T-helper 2 cell (primary cell): ENCODE measurements at places on chromosomes 4 and X.

DNA sequence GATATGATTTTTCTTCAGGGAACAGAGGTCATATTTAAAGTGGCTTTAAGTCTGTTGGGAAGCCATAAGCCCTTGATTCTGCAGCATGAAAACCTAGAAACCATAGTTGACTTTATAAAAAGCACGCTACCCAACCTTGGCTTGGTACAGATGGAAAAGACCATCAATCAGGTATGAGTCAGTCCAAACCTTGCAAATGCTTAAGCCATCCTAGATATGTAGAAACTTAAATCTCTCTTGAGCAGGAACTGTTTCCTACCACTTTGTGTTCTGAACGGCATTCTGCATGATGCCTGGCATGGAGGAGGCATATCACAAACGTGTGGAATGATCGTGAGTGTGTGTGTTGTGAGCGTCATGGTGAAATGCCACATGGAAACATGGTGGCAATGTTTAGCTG lies 164.8 kb downstream of the PTTG2 start:
- no peak for DNase-seq

DNA sequence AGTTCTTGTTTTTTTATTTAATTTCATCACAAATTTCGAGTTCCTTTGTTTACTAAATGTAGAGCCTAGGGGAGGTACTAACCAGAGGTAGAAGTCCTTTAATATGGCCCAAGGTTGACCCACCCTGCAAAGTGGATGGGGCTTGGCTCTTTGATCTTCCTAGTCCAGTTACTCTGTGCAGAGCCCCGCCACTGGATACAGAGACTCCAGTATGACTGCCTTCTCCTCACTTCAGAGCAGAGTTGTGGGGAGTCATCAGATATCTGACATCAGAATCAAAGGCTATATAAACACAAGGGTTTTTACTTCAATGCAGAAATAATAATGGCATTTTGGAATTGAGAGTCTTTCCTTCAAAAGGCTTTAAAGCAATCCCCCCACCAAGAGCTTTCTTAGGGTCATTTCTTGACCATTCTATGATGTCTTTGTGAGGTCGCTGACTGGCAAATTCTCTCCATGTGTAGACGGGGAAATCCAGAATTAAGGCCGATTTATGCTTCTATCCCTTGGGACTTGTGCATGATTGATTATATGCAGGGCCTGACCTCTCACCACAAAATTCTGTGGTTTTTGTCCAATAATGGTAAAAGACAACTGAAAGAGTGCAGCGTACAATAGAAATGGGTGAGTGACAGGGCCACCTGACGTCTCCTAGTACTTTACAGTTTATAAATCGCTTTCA lies 88.3 kb upstream of the CITED1 start:
- DNase-seq, result no peak

DNA sequence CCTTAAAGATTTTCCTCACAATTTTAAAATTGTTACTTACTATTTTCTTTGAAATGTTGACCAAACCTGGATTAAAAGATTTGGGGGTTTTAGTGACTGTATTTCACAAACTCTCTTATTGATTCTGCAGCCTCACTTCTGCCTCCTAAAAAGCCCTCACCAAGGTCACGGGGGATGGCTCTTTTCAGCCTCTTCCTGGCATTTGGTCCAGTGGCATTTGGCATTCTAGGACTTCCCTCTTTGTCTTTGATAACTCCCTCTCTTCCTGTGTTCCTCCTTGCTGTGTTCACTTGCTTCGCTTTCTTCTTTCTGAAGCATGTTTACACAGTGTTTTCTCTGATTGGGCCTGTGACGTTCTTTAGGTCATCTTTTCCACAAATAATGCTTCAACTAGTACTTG lies 21.5 kb downstream of the PKD2 start:
- DNase-seq, result no peak

- no peak for DNase-seq
Measured at GRCh38 chr4:4868040-4868757, 8.7 kb downstream of the MSX1 start.

GRCh38 chr4:10671366-10671765 lies 13.2 kb downstream of the CLNK start:
- DNase-seq, result no peak

DNA sequence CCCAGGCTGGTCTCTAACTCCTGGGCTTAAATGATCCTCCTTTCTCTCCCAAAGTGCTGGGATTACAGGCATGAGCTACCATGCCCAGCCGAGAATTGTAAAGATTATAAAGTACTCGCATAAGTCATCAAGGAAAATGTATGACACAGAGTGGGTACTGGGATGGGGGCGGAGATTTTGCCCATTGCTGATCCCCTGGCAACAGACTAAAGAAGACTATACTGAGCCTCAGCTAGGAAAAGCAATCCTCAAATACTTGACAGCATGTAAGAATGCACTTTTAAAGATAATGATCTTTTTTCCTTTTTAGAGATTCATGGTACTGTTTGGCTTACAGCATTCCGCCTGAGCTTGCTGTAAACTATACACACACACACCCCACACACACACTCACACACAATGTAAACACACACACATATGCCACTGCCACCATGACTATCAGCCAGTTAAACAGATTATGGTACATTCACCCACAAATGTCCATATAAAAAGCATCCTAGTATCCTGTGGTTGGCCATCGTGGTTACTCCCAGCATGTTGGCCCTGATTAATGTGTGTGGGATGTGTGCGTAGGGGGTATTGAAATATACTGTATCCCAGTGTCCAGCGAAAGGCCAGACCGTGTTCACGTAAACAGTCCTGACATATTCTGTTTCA lies 113.0 kb downstream of the AMELX start:
- no peak for DNase-seq

GRCh38 chr4:3234171-3235029 lies 14.6 kb upstream of the MSANTD1 start:
- no peak for DNase-seq

DNA sequence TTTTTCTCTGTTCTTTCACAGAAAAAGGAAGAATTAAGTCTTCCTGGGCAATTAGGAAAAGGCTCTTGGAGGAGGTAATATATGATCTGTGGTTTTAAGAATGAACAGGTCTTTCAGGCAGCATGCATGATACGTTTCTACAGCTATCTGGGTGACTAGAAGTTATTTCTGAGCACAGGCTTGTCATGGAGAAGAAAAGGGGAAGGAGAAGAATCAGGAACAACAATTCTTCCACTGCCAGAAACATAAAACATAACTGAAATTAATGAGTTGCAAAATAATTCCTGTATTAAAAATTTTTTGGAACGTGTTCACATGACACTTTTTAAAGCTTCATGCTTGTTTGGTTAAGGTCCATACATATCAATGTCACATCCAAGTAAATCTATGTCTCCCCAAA lies 17.7 kb upstream of the STIM2 start:
- no peak for DNase-seq

DNA sequence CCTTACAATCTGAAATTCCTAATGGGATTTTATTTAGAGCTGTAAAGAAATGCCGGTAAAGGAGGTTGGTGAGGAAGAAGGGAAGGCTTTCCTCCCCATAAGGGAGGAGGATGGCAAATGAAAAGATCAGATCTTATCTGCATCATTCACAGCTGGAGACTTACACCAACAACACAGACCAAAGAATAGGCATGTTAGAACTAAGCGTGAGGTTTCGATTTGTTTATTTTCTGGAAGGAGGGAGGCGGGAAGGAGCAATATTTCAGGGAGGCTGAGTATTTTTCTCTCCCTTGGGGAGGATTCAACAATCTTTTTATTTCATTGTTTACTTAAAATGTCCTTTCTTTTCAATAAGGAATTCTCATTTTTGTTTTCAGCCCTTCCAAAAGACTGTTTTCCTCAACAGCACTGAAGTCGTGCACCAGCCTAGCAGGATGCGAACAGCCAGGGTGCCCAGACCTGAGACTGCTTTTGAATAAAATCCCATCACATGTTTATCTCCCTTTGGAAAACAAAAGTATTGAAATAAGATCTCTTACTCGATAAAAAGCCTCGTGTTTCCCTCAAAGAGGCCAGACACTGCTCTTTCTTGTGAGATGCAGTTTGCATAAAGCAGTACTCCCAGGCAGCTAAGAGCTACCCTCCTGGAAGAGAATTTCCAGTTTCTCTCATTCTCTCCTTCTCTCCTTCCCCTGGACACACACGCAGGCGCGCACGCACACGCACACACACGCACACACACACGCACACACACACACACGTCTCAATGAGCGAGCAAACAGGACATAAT lies 236.1 kb downstream of the MGST2 start:
- DNase-seq, result no peak

DNA sequence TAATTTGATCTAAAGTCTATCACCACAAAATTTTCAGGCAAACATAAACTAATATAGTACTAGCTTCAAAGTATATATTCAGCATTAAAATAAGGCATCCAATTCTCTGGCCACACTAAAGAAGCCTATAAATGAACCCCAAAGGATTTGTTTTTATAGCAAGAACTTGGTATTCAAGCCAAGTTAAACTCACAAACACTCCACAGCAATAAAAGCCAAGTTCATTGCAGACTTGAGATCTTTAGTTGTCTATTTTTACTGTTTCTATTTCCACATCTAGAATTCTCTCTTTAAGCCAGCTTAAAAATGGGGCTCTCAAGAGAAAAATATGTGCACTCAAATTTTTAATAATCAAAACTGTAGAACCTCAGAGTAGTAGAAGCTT lies 51.1 kb downstream of the WDFY3 start:
- no peak for DNase-seq

DNA sequence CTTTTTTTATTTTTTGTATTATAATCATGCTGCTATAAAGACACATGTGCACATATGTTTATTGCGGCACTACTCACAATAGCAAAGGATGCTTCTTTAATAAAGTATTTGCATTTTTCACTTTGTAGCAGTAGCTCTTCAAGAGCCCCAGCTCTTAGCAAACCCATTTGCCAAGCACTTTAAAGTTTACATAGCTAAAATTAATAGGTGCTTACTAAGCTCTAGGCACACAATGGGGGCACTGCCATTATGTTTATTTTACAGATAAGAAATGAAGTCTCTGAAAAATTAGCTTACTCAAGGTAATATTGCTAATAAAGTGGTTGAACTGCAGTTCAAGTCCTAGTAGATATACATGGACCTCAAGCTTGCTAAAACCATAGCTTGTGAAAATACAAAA lies 230.3 kb upstream of the ARHGAP24 start:
- DNase-seq, result no peak

GRCh38 chr4:7134737-7135388 lies 57.5 kb upstream of the SORCS2 start:
- no peak for DNase-seq

- no peak for DNase-seq
Measured at GRCh38 chrX:26845056-26845455, 618.1 kb downstream of the PPP4R3C start.

GRCh38 chrX:42955349-42955748 lies 177.4 kb upstream of the PPP1R2C start:
- DNase-seq, result no peak

DNA sequence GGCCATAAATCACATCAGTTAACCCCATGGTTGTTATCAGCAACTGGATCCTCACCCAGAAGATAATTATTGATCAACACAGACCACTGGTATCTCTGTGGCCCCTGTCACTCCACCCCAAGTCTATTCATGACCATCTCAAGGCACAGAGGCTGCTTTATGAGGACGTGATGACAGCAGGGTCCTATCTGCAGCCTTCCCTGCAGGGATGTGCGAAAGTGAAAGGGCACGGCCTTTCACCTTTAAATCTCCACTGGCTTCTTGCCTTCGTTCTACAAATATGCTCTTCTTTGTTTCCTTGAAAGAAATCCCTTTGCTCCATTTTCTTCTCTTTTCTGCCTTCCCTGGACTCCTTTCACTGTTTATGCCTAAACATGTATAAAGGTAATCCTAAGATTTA lies 170.6 kb upstream of the EDNRA start:
- no peak for DNase-seq

GRCh38 chr4:68129793-68130192 lies at the start of gene TMPRSS11F:
Gene TMPRSS11F, minus strand, starts transcription at chr4:68129869. Its CDS starts 49 bp downstream, at chr4:68129820.
- no peak for DNase-seq

DNA sequence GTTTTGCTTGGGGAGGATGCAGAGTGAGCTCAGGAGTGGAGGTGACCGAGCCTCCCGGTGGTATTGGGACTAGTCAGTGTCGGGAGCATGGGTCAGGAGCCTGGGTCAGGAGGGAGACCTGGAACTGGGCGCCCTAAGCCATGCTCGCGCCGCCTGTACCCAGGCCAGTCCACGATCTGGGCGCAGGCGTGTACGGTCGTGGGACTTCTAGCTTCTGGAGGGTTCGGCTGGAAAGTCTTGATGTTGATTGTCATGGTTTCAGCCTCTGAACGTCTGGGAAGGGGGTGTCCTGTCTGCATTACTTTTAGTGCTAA lies 244 bp downstream of the EIF2S3 start:
- no peak for DNase-seq

GRCh38 chrX:78831523-78831922 lies 84.0 kb downstream of the LPAR4 start:
- no peak for DNase-seq

GRCh38 chrX:42398967-42399631 lies 378.9 kb downstream of the PPP1R2C start:
- DNase-seq, result no peak

GRCh38 chr4:16677001-16677944 lies 221.2 kb downstream of the LDB2 start:
- no peak for DNase-seq

DNA sequence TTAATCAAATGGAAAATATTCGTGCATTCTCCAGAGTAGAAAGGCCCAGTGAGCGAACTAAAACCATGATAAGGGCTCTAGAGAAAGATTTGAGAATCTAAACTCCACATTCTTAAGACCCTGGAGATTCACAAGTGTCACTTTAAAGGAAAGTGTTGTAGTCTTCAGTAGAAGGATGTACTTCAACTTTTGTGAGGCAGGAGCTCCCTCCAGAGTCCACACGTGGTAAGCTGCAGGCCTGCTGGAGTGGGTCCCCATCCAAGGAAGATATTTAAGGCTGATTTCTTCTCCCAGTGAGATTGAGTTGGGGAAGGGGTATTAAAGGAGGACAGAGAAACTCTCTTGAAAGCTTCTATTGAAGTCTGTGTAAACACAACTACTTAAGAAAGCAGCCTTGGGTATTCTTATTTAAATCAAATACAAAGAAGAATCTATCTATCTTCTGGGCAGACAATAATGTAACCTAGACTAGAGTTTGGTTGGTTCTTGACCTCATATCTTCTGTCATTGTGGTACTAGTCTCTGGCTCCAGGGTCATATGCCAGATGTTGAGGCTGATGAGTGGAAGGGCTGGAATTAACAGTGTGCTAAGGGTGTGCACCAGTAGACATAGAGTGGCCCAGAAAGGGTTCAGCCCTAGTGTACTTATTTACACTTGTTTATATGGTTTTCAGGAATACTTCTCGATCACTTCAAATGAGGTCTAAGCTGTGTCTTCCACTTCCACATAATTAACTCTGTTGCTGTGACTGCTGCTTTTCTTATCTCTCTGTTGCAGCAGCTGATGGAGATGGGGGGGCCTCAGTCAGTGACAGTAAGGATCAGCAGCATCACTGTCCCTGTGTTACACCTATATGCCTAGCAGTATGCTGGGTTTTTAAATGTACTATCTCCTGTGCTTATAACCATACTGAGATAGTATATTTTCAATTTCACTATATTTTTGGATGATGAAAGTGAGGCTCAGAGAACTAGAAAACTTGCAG lies 76.1 kb downstream of the HMGB2 start:
- DNase-seq, result peak; percentile 23

DNA sequence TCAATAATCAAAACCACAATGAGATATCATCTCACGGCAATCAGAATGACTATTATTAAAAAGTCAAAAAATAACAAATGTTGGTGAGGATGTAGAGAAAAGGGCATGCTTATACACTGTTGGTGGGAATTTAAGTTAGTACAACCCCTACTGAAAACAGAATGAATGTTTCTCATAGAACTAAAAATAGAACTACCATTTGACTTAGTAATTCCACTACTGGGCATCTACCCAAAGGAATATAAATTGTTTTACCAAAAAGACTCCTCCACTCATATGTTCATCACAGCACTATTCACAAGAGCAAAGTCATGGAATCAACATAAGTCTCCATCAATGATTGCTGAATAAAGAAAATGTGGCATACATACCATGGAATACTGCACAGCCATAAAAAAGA lies 278.1 kb upstream of the ARSJ start:
- DNase-seq, result no peak
